ENCODE measurements at places on chromosomes 2 and 18. TPM values are rescaled to one million over a fixed set of nuclear protein-coding genes. Genes with fewer than 3 reads are reported as not detected.

GRCh38 chr2:39991298-39991697 lies 212.2 kb upstream of the THUMPD2 start:
- DNase-seq: no peak

Gene RESP18
- total RNA-seq: not detected

DNA sequence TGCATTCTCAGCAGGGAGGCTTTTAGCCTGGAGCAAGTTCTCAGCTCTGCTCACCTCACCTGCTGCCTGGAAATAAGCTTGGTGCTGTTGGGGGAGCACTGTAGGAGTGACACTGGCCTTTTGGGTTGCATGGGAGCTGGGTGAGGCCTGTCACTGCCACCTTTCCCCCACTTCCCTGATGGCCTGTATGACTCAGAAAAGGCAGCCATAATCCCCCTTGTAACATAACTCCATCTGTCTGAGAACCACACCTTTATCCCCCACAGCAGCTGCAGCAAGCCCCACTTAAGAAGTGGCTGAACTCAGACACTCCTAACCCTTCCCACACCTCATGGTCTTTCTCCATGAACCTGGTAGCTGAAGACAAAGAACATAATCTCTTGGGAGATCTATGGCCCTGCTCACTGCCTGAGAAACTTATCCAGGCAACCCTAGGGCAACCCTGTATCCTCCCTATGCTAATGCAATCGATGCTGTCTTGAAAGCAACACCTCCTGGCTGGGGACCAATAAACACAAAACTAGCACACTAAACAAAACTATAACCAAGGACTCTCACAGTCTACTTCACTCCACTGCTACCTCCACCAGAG lies 258.9 kb upstream of the OSR1 start:
- no peak for DNase-seq

Gene REG3A
- not detected for total RNA-seq

- peak; percentile 13 for DNase-seq
Measured at GRCh38 chr2:227884511-227884947, 13.1 kb downstream of the DAW1 start.

DNA sequence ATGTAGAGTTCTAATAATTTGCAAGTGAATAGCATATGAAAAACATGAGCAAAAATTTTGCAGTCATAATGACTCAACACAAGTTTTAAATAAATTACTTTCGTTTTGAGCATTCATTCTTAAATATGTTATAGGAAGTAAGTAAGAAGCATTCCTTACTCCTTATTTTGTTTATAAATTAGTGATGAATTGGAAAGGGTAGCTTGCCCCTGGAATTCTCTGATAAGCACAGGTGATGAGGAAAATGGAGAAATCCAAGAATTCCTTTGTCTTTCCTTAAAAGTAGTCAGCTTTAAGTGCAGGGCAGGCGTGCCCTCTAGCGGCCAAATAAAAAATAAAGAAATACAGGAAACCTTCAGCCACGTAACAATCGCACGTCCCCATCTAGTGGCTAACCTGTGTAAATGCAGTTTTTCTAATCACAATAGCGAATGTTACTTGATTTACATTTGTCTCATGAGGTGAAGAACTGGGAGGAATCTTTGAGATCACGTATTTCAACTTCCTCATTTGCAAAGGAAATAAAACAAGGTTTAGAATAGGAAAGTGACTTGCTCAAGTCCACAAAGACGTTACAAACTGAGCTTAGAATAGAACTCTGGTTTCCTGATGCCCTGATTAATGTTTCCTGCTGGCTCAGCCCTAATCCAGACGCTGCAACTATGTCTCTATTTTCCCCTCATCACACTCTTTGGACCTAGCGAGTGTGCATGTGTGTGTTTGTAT lies 47.2 kb upstream of the ZNG1B start:
- DNase-seq: peak; percentile 83

GRCh38 chr2:63701406-63701805 lies 112.6 kb downstream of the MDH1 start:
- no peak for DNase-seq

Gene CRYGB
- not detected for total RNA-seq

DNA sequence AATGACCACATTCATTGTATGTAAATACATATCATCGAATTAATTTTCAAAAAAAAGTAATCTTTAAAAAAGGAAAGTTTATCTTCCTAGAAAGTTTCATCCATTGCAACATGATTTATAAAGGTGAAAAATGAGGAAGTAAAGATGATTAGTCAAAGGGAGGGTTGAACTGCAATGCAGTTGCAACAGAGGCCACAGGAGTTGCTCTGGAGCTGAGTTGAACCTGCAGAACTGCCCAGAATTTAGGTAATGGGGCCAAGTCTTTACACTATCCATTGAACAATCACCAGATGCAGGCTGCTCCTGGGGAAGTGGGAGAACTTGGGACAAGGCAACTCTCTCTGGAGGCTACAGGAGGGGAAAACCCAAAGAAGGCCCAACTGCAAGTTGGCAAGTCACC lies 390.7 kb downstream of the METTL4 start:
- no peak for DNase-seq

Gene DES
- not detected for total RNA-seq

DNA sequence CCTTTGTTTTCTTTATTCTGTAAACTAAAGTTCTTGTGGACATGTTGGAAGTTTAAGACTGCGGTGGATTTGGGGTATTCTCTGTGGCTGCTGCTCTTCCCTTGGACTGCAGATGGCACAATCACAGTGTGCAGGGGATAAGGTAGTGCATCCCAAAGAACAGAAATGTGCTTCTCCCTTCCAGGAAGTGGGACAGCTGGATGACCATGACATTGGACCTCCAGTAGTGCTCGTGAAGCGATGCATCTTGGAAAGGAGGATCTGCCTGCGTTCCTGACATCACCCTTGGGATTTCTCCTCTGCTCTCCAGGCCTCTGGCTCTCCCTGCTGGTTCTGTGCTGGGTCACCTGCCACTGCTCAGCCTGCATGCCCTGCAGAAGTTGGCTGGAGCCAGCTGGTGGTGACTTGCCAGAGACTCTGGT lies 109.9 kb downstream of the SLC4A3 start:
- no peak for DNase-seq

Gene EN1
- total RNA-seq: not detected

Gene GCG
- total RNA-seq: not detected

DNA sequence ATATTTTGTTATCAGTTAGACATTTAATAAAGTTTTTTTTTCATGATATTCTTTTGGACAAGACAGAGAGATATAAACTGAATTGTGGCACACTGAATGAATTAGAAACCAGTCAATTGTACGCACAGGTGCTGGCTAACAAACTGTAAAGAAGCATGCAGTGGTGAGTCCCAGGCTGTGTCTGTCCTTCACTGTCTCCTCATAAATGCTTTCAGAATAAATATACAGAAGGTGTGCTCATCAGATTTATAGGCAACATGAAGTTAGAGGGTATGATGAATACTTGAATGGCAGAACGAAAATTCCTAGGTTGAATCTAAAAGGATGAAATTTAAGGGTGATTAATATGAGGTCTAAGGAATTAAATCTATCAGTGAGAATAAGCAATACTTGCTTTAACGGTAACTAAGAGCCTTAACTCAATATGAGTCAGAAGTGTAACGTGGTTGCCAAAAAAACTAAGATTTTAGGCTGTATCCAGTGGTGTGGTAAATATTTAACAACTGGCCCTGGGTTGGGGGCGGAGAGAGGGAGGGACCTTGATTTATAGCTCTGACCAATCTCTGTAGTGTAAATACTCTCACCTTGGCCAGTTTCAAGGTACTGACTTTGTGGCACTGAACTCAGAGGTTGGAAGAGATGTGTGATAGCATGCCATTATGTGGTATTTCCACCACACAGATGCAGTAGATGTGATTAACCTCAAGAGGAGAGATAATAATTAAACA lies 41.9 kb upstream of the AAK1 start:
- no peak for DNase-seq

Gene SFTPB
- total RNA-seq: not detected

Gene KCNIP3
- 1.0 TPM for total RNA-seq

Measured in naive thymus-derived CD4-positive, alpha-beta T cell (primary cell).